Cerebellum (tissue), 4 donors: ENCODE measurements at places on chromosomes 3 and 15.

DNA sequence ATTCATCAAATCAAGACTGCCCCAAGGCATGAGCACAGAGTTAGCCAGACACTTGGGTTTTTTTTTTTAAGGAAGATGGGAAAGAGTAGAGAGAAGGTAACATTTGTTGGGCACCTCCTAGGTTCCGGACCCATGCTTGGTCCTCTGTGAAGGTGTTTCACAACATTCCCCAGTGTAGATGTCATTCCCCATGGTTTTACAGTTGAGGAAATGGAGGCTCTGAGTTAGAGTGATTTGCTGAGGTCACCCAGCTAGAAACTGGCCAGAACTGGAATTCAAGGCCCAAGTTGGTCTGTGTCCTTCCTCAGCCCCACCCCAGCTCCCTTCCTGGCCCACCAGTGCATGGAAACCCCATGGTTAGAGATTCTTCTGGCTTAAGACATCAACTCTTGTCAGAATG lies 19.9 kb downstream of the WNT7A start:
- DNase-seq: no peak

DNA sequence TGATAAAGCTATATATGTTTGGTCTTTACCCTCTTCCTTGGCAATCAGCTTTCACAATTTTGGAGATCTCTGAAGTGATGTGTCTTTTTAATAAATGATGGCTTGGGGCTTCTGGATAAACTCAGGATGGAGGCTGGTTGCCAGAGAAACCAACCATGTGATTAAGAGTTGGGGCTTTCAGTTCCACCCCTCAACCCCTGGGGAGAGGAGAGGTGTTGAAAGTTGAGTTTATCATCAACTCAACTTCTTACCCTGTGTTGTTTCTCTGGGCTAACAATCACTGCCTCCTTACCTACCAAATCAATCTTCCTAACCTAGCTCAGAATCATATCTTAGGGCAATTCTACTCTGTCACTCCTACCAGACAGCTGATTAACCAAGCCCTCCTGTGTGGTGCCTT lies 735.8 kb downstream of the ZPLD1 start:
- no peak for DNase-seq

- no peak for DNase-seq
Measured at GRCh38 chr3:176795891-176796290, 401.4 kb downstream of the TBL1XR1 start.

DNA sequence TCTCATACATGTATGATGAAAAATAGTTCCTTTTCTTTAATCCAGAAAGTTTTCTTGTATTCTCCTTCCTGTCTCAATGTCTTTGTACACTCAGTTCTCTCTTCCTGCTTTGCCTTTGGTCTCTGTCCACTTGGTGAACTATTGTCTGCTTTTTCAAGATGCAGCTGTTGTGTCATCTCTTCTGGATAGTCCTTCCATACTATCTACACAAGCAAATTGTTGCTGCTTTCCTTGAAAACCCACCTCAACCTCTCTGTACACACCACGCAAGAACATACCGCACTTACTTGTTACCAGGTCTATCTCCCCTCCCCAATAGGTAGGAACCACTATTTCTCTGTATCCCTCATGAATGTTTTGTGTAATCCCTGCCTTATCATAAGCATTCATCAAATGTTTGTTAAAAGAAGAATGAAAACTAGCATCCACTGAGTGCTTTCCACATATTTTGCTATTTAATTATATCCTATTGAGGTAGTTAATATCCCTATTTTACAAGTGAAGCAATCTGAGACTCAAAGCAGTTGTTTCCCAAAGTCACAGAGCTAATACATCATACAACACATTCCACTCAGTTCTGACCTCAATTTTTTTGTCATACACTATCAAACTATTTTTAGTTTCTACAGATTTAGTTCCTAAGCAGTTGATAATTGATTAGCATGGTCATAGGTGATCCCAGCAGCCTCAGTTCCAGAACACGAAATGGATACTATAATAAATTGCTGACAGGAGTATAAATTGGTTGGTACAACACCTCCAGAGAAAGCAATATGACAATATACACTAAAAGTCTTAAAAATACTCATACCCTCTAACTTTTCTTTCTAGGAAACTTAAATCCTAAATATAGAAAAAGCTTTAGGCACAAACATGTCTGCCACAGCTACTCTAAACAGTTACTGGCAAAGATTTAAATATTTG lies 19.6 kb downstream of the HACL1 start:
- DNase-seq: no peak

DNA sequence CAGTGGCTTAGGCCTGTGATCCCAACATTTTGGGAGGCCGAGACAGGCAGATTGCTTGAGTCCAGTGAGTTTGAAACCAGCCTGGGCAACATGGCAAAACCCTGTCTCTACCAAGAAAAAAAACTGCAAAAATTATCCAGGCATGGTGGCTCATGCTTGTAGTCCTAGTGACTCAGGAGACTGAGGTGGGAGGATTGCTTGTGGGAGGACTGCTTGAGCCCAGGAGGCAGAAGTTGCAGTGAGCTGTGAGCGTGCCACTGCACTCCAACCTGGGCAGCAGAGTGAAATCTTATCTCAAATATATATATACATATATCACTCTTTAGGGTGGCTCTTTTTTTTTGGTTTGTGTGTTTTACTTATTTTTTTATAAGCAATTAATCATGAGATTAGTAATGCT lies 83.7 kb upstream of the WDR72 start:
- DNase-seq: no peak

DNA sequence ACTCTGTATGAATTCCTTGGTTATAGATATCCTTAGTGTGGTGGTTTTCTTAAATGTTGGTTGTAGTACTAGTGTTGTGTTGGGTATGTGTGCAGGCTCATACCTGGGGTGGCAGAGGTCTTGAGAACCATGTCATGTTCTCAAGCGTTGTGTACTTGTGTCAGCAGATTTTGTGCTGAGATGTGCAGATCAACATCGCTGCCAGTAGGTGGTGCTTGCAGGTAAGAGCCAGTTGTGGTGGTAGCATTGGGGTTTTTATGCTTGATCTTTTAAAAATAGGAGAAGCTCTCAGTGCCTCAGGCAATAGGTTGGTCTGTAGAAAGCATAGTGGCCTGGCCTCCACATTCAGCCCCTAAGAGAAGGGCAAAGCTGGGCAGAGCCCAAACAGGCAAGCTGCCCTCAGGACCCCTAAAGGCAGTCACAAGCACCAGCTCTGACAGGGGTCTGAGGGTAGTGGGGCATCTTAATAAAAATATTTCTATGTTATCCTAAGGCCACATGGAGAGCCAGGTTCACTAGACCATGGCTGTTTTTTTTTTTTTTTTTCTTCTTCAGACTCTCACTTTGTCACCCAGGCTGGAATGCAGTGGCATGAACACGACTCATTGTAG lies 164.0 kb downstream of the IL20RB start:
- no peak for DNase-seq

GRCh38 chr3:45917146-45917898 lies 25.9 kb upstream of the CXCR6 start:
- DNase-seq: no peak

DNA sequence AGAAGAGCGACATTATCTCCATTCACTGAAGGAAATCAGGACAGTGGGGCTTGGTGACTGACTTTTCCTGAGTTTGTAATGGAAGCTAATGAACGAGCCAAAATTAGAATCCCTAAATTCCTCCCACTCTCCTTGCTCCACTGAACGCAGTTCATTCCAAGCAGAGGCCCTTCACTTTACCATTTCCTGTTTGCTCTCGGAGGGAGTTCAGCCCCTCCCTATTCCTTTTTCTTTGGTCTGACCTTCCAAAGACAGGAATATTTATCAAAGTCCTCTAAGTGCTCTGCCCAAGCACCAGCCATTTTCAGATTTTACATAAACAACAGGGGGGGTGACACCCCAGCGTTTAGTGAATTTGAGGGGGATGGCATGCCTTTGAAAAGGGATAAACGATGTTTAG lies 24.0 kb upstream of the PTPRG start:
- DNase-seq: no peak

DNA sequence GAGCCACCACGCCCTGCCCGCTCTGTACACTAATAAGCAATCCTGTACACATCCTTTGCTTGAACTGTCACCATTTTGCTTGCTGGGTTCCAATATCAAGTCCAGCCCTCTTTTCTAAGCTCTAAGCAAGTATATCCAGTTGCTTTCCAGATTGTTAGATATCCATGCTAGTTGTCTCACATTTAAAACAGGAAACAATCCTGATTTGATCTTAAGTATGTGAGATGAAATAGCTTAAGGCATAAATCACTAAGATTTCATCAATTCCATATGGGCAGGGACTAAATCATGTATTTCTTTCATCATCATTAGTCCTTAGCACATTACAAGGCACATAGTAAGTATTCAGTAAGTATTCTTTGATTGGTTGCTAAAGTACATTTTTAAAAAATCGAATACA lies 16.2 kb downstream of the ATP11B start:
- DNase-seq: no peak

DNA sequence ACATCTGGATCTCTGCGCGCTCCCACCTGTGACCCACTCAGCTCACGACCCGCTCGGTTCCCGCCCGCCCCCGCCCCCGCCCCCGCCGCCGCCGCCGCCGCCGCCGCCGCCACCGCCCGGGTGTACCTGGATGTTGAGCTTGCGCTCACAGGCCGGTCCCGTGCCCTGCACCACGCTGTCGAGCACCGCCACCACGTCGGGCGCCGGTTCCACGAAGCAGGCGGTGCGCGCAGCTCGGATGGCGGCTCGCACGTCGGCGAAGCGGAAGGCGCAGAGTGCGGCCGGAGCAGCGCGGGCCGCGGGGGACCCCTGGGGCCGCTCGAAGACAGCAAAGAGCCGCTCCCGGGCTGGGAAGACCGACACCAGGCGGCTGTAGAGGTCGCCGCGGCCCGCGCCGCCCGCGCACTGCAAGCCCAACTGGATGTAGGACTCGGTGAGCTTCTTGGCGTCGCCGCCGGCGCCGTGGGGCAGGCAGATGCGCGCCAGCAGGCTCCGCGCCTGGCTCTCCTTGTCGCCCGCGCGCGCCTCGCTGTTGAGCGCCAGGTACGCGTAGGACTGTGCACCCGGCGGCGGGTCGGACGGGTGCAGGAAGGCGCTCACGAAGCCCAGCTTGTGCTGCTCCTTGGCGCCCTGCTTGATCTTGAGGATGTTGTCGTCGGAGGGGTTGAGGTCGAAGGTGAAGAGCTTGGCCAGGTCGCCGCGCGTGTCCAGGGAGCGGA lies 1.1 kb downstream of the PLXND1 start:
- no peak for DNase-seq

DNA sequence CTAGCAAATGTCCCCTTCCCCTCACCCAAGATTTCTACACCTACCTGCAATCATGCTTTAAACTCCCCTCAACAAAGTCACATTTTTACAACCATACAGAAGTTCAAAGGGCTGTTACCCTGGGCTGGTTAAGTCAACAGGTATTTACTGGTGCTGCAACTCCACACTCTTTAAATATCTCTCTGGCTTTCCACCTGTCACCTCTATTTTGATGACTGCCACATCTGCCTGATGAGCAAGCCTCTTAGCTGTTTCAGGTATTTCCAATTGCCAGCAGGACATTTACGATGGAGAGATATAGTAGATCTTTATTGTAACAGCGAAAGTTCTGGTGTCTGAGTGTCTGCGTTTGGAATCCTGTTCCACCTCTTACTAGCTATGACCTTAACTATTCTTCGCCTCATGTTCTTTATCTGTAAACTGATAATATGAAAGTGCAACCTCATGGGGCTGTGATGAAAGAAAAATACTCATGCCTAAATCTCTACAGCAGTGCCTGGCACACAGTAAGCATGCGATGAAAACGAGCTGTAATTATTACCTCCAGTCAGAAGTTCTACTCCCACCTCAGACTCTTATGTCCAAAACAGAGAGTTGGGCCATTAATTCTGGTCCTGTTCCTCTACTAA lies 44.2 kb upstream of the TPM1 start:
- no peak for DNase-seq

DNA sequence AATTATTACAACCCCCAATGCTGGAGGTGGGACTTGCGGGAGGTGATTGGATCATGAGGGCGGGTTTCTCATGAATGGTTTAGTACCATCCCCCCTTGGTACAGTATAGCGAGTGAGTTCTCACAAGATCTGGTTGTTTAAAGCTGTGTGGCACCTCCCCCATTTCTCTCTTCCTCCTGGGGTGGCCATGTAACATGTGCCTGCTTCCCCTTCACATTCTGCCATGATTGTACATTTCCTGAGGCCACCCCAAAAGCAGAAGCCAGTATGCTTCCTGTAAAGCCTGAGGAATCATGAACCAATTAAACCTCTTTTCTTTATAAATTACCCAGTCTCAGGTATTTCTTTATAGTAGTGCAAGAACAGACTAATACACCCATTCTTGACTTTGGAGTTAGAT lies 20.3 kb upstream of the PROK2 start:
- no peak for DNase-seq

DNA sequence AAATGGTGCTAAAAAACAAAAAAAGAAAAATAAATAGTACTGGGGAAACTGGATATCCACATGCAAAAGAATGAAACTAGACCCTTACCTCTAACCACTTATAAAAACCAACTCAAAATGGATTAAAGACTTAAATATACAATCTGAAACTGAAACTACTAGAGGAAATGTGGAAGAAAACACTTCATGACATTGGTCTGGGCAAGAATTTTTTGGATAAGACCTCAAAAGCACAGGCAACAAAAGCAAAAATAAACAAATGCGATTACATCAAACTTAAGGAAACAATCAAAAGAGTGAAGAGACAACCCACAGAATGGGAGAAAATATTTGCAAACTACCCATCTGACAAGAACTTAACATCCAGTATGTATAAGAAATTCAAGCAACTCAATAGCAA lies 6.4 kb downstream of the IFT57 start:
- no peak for DNase-seq

DNA sequence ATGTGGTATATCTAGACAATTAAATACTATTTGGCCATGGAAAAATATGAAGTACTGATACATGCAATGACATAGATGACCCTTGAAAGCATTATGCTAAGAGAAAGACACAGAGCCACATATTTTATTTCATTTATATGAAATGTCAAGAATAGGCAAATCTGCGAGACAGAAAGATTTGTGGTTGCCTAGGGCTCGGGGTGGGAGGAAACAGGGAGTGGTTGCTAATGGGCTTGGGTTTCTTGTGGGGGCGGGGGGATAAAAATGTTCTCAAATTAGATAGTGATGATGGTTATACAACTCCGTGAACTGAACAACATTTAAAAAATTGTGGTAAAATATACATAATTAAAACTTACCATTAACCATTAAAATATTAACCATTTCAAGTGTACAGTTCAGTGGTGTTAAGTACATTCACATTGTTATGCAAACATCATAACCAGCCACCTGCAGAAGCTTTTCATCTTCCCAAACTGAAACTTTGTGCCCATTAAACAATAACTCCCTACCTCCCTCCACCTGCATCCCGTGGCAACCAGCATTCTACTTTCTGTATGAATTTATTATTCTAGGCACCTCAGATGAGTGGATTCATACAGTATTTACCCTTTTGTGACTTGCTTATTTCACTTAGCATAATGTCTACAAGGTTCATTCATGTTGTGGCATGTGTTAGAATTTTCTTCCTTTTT lies 24.3 kb upstream of the ANP32A start:
- DNase-seq: no peak

- no peak for DNase-seq
Measured at GRCh38 chr3:111519178-111519855, 22.7 kb upstream of the CD96 start.
